Activated T-helper 1 cell treated with anti-CD3 and anti-CD28 coated beads, Interleukin-12 subunit alpha, Interleukin-12 subunit beta, Interleukin-2, Interleukin-4 antibody, amounts not matched to agents 30 ng/mL and 10 ng/mL and 1 ng/mL, durations not matched to agents 14 hours and 24 hours and 36 hours (primary cell): ENCODE measurements at places on chromosomes 7 and 10. TPM values are rescaled to one million over a fixed set of nuclear protein-coding genes. Genes with fewer than 3 reads are reported as not detected.

The VWDE gene
- 1.6 and 1.7 TPM in 2 replicates for total RNA-seq

The ABCA13 gene
- not detected in 2 replicates for total RNA-seq

DNA sequence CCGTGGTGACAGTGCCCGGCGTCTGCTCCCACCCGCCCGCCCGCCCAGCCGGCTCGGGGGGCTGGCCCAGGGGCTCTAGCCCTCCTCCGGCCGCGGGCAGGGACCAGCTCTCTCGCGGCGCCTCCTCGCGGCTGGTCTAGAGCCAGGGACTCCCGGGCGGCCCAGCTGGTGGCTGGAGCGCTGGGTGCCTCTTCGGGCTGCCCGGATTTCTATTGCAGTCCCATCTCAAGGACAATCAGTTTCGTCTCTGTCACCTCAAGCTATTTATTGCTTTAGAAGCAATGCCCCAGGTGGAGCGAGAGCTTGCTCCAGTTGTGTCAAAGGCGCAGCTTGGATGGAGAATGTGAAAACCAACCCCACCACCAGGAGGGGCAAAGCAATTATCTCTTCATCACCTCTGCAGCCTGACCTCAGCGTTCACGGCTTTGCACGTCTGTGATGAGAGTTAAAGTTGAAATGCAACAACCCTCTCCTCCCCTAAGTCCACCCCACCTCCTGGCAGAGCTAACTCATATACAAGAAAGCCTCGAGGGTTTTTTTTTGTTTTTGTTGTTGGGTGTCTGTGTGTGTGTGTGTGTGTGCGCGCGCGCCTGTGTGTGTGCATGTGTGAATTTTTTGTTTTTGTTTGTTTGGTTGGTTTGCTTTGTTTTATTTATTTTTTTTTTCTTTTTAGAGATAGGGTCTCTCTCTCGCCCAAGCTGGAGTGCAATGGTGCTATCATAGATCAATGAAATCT lies at the start of gene ITGA8:
ITGA8 (minus strand) TSS at position 24 of the 736 bp plus-strand sequence. CDS start 151 bp downstream, outside the sequence.
- no peak within 1 kb of the TSS for H3K4me3 ChIP-seq
- no peak within 1 kb of the TSS for H3K27ac ChIP-seq
- H3K27me3 ChIP-seq: peaks cover 54% of the 10 kb centered on the region
- DNase-seq: no peak
- H3K4me1 ChIP-seq: no peaks in the 10 kb centered on the region
- no peaks in the 10 kb centered on the region for H3K36me3 ChIP-seq

The LIPF gene
- total RNA-seq: not detected in 2 replicates

The FAM13C gene
- total RNA-seq: not detected in 2 replicates

The LAMB1 gene
- not detected in 2 replicates for total RNA-seq

DNA sequence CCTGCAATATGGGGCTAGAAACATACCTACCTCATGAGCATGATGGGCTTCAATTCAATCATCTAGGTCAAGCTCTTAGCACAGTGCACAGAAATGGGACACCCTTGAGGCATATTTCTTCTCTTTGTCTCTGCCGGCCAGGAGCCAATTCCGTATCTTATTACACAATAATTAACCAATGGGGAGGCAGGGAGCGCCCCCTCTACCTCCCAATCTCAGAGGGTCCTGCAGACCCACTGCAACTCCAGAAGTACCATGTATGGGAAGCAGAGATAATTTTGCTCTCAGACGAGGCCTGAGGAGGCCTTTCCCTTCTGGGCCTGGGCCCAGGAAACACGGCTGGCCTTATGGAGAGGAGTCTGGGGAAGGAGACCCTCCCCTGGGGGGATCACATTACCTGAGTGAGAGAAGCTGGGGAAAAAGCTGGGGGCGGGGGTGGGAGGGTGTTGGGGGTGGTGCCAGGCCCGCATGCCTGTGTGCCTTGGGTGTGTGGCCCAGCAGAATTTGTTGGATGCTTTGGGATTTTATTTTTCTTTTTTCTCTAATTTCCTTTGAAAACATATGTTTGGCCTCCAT lies 155.5 kb downstream of the UBE2H start:
- no peak overlapping the region for H3K27ac ChIP-seq
- H3K36me3 ChIP-seq: no peaks in the 10 kb centered on the region
- peaks cover 8% of the 10 kb centered on the region for H3K27me3 ChIP-seq

The TMEM176B gene
- not detected in 2 replicates for total RNA-seq

GRCh38 chr10:30115626-30115940 lies 56.2 kb upstream of the JCAD start:
- H3K27ac ChIP-seq: no peak overlapping the region
- peaks cover 2% of the 10 kb centered on the region for H3K27me3 ChIP-seq
- no peak overlapping the region for H3K4me3 ChIP-seq
- no peak for DNase-seq
- peaks cover 2% of the 10 kb centered on the region for H3K36me3 ChIP-seq
- peaks cover 17% of the 10 kb centered on the region for H3K4me1 ChIP-seq

GRCh38 chr10:96377816-96378294 lies 19.1 kb upstream of the OPALIN start:
- H3K4me3 ChIP-seq: no peak overlapping the region
- DNase-seq: no peak
- peaks cover 15% of the 10 kb centered on the region for H3K27me3 ChIP-seq
- H3K27ac ChIP-seq: no peak overlapping the region
- no peaks in the 10 kb centered on the region for H3K36me3 ChIP-seq

The WDR86 gene
- not detected in 2 replicates for total RNA-seq

- no peaks in the 10 kb centered on the region for H3K36me3 ChIP-seq
- no peaks in the 10 kb centered on the region for H3K4me1 ChIP-seq
- H3K27ac ChIP-seq: no peak overlapping the region
These were observed 107.1 kb downstream of the C10orf90 start for GRCh38 chr10:126563361-126563760.

GRCh38 chr10:114571316-114571999 lies 86.6 kb downstream of the ABLIM1 start:
- H3K36me3 ChIP-seq: no peaks in the 10 kb centered on the region
- DNase-seq: no peak
- peaks cover 2% of the 10 kb centered on the region for H3K27me3 ChIP-seq
- H3K4me3 ChIP-seq: no peak overlapping the region
- peaks cover under 1% of the 10 kb centered on the region for H3K4me1 ChIP-seq

DNA sequence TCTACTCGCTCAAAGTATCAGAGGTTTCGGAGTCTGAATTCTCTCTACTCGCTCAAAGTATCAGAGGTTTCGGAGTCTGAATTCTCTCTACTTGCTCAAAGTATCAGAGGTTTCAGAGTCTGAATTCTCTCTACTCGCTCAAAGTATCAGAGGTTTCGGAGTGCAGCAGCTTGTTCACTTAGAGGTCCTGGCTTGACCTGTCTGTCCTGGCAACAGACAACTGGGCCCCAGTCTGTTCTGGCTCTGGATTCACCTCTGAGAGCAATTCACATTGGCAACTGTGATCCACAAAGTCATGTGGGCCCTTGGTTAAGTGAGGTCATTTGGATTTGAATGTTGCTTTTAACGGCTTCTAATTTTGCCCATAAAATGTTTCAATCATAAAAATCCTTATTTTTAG lies 63.9 kb upstream of the ST8SIA6 start:
- no peak for DNase-seq
- no peaks in the 10 kb centered on the region for H3K36me3 ChIP-seq
- H3K4me1 ChIP-seq: no peaks in the 10 kb centered on the region

DNA sequence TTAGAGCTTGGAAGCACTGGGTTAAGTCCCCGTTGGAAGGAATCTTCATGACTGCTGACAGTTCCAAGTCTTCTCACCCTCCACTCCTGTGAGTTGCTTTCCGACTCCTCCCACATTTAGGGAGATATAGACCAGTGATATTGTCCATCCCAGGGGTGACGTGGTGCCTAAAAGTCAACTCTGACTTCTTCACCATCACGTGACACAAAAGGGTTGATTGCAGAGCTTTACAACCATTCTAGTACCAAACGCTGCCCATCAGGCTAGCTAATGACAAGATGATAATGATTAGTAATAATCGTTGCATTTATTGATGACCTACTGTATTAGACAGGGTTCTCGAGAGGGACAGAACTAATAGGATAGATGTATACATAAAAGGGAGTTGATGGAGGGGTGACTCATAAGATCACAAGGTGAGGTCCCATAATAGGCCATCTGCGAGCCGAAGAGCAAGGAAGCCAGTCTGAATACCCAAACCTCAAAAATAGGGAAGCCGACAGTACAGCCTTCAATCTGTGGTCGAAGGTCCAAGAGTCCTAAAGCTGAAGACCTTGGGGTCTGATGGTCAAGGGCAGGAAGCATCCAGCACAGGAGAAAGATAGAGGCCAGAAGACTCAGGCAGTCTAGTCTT lies 85.3 kb upstream of the CARD11 start:
- peaks cover 11% of the 10 kb centered on the region for H3K4me1 ChIP-seq
- peaks cover 3% of the 10 kb centered on the region for H3K36me3 ChIP-seq
- H3K27ac ChIP-seq: no peak overlapping the region
- no peak for DNase-seq
- peaks cover 4% of the 10 kb centered on the region for H3K27me3 ChIP-seq

The JCAD gene
- total RNA-seq: 0.15 and 0.31 TPM in 2 replicates

The TAS2R38 gene
- not detected in 2 replicates for total RNA-seq

The PDZD7 gene
- 0.47 and 0.54 TPM in 2 replicates for total RNA-seq
